ENCODE measurements at places on chromosomes 6 and 20.

GRCh38 chr6:31005249-31006020 lies 4.8 kb upstream of the MUC22 start:
- DNase-seq = no peak

GRCh38 chr20:47770935-47771334 lies 14.3 kb downstream of the SULF2 start:
- DNase-seq = no peak

GRCh38 chr6:152669895-152670294 lies 27.8 kb upstream of the MYCT1 start:
- DNase-seq = no peak

GRCh38 chr20:41329435-41330342 lies 10.9 kb upstream of the LPIN3 start:
- DNase-seq = peak; percentile 80

GRCh38 chr6:38714239-38715015 lies 684 bp upstream of the DNAH8 start:
- DNase-seq = no peak

DNA sequence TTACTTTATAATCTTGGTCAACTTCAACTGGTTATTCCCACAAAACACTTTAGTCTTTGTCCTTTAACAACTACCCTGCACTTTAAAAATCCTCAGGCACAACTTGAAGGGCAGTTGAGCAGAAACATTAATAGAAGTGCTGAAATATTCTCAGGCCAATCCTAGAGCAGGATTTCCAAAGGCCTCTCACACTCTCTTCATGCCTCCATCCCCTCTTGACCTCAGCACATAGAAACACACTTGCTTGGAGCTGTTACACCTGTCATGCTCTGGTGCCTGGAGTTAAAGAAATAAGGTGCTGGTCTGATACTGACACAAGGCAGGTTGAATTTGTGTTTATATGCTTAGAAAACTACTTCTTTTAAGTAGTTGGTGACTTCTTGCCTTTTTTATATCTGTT lies 618.8 kb upstream of the POU3F2 start:
- no peak for DNase-seq

DNA sequence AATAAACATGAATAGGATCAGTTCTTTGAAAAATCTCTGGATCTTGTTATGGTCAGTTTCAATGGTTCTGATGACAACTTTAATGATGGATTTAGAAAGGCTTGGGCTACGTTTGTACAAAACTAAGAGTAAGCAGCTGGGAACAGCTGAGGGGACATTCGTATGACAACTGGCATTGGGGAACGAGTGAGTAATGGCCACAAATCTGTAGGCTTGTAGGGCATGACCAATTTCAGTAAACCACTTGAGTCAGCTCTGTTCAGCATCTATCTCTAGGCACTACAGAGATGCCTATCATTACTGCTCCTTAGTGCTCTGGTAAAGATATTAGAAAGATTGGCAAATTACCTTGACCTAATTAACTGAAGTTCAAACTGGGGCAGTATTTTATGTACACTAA lies 1375.6 kb downstream of the EPHA7 start:
- no peak for DNase-seq

- no peak for DNase-seq
These were observed 430.4 kb downstream of the TBC1D32 start for GRCh38 chr6:120903836-120904235.

- no peak for DNase-seq
These were observed 15.6 kb downstream of the VGLL2 start for GRCh38 chr6:117280922-117281321.

GRCh38 chr20:11976966-11977365 lies 59.3 kb downstream of the BTBD3 start:
- DNase-seq = no peak

DNA sequence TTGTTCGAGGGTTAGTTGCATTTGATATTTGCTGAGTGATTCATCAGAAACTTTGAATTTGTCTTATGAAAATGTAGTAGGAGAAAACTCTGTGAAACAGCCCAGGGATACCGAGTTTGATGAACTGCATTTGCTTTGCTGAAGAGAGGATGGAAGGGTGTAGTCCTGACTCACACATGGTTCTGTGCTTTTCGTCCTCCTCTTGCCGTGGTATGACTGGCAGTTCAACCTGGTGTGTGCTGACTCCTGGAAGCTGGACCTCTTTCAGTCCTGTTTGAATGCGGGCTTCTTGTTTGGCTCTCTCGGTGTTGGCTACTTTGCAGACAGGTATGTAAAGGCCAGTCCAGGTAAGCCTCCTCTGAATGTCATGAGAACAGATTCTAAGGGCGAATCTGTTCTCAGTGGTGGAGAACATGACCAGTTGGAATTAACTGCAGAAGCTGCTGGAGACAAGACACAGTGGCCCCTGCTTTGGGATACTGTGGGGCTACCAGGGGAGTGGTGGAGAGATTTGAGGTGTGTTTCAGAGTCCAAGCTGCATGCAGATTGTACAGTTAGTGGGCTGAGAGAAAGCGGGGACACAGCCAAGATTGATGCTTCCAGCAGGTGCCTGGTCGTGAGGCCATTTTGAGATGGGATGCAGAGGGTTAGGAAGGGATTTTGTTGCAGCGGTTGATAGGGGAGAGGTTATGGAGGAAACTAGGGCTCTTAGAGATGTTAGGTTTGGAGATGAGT lies 8.4 kb downstream of the SLC22A1 start:
- peak; percentile 40 for DNase-seq

GRCh38 chr6:137625808-137626207 lies 131.6 kb upstream of the OLIG3 start:
- DNase-seq = no peak

- peak; percentile 73 for DNase-seq
These were observed at the start of gene TREML2 for GRCh38 chr6:41200901-41201763. Gene TREML2 (minus strand): TSS chr6:41201149. CDS start chr6:41201008, 141 bp downstream.

DNA sequence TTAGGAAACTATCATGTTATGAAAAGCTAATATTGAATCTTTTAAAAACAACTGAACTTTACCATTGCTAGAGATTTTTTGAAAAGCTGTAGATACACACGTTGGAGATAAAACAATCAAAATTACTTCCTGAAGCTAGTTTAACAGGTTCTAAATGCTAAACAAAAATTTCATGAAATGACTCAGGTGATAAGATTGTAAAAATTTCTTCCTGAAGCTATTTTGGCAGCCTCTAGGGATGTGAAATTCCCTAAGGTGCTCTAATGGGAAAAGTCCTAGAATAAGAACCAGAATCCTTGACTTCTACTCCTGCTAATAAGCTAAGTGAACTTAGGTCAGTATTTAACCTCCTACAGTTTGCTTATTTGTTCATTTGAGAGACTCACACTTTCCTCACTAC lies 8.5 kb downstream of the GCM2 start:
- no peak for DNase-seq

DNA sequence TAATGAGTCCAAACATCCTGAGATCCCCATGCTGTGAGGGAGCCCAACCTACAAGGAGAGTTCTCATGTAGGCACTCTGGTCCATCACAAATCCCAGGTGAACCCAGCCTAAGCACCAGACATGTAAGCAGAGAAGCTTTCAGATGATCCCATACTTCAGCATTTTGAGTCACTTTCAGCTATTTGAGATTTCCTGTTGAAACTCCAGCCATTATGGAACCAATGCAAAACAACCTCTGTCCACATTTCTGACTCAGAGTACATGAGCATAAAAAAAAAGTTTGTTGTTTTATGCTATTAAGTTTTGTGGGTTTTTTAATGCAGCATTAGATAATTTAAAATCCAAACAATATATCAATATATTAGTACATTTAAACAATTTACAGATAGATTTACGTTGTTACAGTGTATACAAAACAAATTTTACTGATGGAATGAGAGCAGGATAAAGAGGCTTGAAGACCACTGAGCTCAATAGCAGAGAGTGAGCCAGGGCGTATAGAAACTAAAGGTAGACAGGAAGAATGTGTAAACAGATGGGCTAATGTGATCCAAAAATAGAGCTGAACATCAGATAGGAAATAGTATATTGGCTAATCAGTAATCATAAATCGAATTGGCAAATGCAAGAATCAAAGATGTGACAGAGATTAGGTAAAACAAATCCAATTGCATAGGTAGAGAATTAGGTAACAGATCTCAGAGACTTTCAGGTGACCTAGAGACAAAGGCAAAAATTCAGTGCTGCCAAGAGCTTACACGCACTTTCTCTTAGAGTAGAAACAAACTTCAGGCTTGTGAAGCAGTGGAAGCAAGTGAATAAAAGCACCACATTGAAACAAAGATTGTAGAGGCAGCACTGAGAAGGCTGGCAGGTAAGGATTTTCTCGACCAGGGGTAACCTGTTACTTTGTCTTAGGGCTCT lies 36.2 kb upstream of the PLCB1 start:
- no peak for DNase-seq

DNA sequence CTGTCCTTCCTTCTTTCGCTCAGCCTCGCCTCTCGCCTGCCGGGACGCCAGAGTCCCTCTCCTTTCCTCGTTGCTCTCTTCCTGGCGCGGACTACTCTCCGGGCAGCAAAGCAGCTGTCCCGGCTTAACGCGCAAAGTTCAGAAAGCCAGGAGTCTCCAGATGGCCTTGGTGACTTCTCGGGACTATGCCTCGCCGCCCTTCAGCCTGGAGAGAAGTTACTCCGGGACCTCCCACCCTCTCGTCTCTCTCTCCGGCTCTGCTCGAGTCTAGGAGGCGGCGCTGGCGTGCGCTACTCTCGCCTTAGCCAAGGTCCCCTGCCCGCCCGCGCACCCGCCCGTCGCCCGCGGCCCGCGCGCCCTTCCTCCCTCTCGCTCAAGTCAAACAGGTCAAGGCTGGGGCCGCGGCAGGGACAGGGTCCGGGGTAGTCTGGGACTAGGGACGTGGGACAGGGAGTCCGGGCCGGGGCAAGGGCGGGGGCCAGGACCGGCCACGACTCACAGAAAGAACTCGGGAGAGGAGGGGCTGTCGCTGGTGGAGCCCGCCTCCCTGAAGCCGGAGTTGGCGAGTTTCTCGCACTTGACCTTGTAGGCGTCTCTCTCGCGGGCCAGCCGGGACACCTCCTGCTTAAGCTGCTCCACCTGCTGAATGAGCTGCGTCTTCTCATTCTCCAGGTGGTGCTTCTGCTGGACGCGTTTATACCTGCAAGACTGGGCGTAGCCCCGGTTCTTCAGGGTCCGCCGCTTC lies 1.5 kb downstream of the MAFB start:
- no peak for DNase-seq
